ENCODE measurements at places on chromosomes 1 and 21.

DNA sequence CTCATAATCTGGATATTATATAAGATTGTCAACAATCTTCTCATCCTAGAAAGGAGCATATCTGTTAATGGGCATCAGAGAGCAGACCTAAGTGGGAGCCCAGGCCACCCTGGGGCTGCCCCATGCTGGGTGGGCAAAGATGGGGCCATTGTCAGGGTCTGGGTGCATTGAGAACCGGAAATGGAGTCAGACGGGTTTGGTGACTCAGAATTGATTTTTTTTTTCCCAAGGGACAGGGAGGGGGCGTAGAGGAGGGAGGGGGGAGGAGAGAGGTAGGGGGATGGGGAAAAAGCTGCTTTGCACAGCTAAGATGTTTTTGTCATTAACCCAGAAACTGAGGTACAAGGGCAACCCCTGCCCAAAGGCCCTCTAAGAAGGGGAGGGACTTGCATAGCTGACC, 1.3 kb downstream of the ATXN7L2 start:
- no peak for DNase-seq

- no peak for DNase-seq
Measured at GRCh38 chr1:224264321-224264720, 65.7 kb downstream of the NVL start.

DNA sequence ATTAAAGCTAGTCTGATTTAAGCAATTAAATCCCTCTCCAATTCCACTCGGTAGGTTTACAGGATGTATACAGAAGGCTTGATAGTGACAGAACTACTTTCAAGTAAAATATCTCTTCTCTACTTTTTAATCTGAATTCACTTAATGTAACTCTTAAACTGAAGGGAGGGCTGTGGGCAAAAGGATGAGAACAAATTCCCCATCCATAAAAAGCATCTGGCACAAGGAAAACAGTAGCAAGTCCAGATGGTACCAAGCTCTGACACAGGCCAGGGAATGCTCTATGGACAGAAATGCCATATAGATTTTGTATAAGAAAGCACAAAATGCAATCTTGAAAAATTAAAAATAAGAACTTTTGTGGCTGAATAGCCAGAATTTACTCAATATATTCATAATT, 53.1 kb upstream of the USH2A start:
- DNase-seq, result no peak

DNA sequence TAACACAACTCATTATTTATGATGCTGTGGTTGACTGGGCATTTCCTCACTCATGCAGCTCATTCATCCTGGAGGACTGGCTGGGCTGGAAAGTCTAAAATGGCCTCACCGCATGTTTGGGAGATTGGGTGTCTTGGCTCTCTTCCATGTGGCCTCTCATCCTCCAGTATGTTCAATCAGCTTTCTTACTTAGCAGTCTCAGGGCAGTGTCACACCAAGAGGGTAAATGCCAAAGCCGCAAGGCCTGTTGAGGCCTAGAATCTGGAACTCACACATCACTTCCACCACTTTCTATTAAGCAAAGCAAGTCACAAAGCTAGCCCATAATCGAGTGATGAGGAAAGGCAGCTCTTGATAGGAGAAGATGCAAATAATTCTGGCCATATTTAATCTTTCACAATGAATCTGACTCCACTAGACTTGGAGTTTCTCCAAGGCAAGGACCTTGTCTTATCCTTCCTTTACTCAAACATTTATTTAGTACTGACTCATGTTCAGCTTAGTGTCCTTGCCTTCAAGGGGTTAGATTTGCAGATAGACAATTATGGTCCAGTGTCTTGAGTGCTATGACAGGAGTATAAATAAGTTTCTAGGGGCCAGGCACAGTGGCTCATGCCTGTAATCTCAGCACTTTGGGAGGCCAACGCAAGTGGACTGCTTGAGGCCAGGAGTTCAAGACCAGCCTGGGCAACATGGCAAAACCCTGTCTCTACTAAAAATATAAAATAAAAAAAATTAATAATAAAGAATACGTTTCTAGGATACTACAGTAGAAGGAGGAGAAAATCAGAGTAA, 45.1 kb downstream of the TMEM53 start:
- DNase-seq, result no peak

DNA sequence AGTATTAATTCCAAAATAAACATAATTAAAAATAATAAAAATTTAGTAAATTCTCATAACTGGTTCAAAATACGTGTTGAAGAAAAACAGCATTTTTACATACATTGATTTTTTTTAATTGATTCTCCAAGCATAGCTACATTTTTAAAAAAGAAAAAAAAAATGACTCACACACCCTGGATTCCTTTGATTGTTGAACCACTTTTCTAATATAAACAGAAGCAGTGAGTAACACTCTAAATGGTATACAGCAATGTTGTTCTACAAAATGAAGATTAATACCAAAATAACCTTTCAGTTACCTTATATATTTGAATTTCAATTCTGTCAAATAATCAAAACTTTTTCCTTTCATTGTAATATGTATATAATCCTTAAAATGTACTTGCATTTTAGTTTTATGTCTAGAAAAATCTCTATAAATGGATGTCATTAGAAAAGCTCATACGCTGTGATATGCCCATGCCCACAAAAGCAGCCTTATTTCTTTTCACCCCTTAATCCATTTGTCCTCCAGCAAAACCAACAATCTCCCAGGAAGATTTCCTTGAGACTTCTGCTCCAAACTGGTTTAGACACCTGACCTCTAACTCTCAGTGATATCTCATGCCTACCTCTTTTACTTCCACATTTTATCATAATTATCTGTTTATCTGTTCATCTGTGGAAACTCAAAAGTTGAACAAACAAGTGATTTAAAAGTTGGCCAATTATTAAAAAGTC, 246.4 kb upstream of the NR5A2 start:
- no peak for DNase-seq

- peak; percentile 35 for DNase-seq
Measured at GRCh38 chr1:175208773-175209492, 16.4 kb upstream of the KIAA0040 start.

DNA sequence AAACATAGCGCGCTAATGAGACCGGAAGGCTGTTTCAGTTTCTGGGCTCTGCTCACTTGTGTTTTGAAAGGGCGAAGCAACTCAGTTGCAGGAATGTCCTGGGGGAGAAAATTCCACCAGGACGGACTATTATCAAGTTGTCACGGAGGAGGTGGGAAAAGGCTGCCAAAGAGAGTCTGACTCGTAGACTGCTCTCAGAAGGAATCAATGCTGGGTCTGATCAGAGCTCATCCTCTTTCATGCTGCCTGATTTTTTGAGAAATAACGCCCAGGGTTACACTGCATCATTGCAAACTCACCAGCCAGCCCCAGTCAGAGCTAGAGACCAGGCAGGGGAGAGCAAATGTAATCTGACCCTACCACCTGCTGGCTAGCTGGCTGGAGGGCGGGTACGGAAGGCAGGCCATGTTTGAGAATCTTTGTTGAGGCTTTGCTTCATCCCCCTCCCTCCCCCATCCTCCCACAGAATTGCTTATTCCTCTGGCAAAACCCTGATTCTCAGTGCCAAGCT, 36.4 kb upstream of the BCL9 start:
- DNase-seq, result no peak

DNA sequence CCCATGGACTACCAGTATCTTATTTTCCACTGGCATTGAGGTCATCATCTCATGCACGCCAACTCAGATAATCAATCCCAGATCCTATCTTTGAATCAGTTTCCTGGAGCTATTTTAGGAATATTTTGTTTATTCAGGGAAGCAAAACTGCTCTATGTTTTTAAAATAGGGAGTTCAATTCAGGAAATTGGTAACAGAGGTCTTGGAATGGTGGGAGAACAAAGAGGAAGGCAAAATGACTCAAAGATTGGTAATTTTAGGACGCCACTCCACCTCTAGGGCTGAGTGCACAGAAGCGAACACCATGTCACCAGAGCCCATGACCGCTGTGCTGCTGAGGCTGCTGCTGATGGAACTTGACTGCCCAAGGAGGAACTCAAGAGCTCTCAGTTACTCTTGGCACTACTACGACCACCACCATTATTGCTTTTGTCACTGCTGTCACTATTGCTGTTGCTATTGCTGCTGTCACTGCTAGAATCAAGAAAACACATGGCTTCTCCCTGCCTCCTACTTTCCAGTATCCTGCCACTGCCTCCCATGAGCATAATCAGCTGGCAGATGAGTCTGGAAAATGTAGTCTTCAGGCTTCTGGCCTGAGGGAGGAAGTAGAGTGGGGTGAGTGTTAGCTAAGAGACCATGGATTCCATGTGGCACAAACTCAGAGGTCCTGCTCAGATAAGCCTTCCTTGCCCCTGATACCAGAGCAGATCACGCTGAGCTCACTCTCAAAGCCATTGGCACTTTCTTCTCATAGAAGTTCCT, 71.6 kb upstream of the CNIH3 start:
- DNase-seq, result no peak

- no peak for DNase-seq
Measured at GRCh38 chr1:62057641-62058290, 136.9 kb upstream of the L1TD1 start.

DNA sequence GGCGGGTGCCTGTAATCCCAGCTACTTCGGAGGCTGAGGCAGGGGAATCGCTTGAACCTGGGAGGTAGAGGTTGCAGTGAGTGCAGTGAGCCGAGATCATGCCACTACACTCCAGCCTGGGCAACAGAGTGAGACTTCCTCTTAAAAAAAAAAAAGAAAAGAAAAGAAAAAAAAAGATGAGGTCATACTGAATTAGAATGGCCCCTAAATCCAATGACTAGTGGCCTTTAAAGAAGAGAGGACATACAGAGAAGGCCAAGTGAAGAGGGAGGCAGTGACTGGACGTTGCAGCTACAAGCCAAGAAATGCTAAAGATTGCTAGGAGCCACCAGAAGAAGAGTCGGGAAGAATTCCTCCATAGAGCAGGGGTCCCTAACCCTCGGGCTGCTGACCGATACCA, 76.9 kb upstream of the TIAM1 start:
- no peak for DNase-seq

- DNase-seq, result no peak
Measured at GRCh38 chr1:64251971-64252370, 48.5 kb downstream of the UBE2U start.

- no peak for DNase-seq
Measured at GRCh38 chr1:205766570-205766969, 8.7 kb downstream of the RAB29 start.

DNA sequence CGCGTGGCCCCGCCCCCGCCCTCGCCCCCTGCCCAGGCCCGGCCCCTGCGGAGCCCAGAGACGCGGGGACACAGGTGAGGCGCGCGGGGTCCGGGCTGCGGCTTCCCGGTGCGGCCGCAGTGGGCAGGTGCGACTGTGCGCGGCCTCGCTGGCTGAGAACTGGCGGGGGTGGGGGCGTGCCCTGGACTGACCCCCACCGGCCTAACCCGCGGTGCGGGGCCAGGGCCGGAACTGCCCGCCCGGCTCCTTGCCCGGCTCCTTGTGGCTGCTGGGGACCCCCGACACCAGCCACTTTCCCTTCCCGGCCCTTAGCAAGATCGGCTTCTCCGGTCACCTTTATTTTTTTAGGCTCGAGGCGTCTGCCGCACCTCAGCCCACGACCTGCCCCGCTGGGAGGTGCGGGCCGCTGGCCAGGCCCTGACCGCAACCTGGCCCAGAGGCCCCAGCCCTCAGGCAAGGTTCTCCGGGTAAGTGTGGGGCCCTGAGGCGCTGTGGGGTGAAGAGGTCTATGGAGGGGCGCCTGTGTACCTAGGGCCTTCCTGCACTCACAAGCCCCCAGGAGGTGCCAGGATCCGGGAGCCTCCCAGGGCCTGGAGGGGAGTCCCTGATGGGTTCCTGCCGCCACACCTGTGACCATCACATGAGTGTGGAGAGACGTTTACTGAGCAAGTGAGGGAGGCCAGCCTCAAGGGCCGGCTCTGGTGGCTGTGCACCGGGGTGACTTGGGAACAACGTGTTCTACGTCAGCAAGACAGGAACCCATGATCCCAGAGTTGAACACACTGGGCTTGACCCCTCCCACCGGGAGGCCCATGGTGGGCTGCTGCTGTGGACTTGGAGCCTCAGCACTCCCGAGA, at the start of gene SMIM1:
Gene SMIM1, plus strand, starts transcription at position 35 of the 857 bp plus-strand sequence. CDS start 2,625 bp downstream, outside the sequence.
- no peak for DNase-seq

GRCh38 chr1:12745126-12745991, 641 bp upstream of the CFAP107 start:
- no peak for DNase-seq

DNA sequence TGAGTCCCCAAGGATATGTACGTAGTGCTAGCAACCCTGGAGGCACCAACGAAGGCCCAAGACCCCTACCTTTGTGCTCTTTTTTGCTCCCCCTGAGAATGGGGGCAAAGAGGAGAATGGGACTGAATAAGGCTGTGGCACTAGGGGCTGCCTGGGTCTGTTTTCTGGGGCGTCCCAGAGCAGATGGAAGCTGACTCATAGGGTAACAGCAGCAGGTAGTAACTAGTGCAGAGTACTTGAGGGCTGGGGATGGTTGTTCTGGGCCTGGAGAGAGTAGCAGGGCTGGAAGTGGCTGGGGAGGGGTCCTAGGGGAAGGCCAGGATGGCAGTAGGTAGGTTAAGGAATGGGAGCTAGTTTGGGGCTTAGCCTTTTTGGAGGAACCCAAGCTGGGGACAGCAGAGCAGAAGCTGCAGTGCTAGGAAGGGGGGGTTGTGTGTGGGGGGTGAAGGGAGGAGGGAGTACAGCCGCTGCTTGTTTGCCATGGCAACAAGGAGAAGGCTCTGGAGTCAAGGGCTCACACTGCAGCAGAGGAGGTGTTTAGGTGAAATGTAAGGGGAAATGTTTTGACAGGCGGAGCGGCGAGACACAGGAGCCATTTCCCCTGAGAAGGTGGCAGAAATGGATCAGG, 1.8 kb downstream of the NCDN start:
- no peak for DNase-seq

DNA sequence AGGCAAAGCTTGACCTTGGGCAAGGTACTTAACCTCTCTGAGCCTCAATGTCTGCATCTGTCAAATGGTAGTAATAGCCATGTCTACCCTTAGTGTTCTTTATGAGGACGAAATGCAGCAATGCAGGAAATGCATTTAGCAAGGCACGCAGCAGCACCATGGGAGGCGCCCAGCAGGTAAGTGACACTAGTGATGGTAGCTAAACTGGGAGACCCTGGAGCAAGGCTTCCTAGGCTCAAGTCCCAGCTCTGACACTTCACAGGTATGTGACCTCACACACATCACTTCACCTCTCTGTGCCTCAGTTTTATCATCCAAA, 289.0 kb downstream of the RRAGC start:
- no peak for DNase-seq

GRCh38 chr1:116310180-116310579, 62.9 kb upstream of the ATP1A1 start:
- DNase-seq, result no peak

DNA sequence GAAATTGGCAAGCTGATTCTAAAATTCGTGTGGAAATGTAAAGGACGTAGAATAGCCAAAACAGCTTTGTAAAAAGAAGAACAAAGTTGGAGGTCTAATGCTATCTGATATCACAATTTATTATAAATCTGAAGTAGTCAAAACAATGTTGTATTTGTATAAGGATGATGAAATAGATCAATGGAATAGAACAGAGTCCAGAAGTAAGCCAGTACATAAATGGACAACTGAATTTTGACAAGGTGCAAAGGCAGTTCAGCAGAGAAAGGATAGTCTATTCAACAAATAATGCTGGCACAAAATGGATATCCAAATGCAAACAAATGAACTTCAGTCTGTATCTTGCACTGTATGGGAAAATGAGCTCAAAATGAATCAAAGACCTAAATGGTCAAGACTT, 20.2 kb downstream of the RALGPS2 start:
- no peak for DNase-seq

Measured in GM20000 (cell line).